Stimulated activated CD8-positive, alpha-beta memory T cell treated with anti-CD3 and anti-CD28 coated beads, Interleukin-7, amount 100 ng/mL, for 1 hour (primary cell): ENCODE measurements at places on chromosomes 3 and 15.

DNA sequence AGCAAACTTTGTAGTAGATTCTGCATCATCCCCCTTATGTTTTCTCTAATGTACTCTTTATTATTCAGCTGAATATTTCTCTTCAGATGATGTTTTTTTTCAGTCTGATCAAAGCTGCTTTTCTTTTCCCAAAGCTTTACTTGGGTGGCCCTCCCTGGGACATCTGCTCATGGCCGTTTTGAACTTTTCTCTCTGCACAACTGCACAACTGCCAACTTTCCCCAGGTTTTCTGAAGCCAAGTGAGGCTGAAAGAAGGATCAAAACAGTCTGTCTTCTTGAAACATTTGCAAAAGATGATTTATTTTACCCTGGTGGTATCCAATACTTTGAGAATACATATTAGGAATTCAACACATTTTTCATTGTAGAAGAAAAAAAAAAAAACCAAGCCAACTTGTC lies 43.0 kb downstream of the GASK1A start:
- no peak for DNase-seq

DNA sequence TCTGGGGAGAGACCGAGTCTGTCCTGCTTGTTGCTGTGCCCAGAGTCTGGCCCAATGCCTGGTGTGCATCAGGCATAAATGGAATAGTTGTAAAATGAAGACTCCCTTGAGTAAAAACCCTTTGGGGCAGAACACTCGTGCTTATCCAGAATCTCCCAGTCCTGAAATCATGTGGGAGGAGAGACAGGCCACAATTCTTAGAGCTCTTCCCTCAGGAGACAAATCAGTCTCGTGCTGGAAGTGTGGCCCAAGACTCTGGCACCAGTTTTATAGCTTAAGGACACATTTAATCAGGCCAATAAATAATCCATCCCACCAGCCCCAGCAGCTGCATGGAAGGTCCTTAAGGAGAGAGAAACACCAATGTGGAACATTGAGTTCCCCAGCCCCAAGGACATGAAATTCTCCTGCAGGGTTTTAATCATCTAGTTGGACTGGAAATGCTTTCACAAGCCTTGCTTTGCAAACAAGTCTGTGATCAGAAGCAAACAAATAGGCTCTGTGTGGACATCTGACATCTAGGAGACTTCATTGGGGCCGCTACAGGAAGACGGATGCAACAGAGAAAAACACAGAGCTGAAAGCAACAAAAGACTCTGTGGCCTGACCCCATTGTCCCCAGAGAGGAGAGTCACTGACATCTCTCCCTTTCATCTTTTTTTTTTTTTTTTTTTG lies 70.4 kb downstream of the LSM3 start:
- DNase-seq = no peak

- no peak for DNase-seq
Observed at GRCh38 chr3:127970966-127971592, 56.0 kb downstream of the KBTBD12 start.

DNA sequence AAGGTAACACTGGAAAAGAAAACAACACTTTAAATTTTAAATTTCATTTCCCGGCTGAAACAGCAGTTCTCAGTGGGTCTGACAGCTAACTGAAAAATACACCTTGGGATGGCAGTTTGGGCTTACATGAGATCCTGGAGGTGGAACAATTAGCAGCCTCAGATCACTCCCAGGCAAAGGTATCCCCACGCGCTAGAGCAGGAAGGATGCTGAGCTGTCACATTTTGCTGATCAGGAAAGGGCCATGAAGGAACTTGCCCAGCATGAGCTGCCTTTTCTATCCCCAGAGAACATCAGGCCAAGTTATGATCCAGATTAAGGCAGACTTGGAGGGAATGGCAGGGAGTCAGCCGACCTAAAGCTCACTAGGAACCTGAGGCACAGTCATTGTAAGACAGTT lies 204.8 kb upstream of the SLC2A2 start:
- DNase-seq = no peak

DNA sequence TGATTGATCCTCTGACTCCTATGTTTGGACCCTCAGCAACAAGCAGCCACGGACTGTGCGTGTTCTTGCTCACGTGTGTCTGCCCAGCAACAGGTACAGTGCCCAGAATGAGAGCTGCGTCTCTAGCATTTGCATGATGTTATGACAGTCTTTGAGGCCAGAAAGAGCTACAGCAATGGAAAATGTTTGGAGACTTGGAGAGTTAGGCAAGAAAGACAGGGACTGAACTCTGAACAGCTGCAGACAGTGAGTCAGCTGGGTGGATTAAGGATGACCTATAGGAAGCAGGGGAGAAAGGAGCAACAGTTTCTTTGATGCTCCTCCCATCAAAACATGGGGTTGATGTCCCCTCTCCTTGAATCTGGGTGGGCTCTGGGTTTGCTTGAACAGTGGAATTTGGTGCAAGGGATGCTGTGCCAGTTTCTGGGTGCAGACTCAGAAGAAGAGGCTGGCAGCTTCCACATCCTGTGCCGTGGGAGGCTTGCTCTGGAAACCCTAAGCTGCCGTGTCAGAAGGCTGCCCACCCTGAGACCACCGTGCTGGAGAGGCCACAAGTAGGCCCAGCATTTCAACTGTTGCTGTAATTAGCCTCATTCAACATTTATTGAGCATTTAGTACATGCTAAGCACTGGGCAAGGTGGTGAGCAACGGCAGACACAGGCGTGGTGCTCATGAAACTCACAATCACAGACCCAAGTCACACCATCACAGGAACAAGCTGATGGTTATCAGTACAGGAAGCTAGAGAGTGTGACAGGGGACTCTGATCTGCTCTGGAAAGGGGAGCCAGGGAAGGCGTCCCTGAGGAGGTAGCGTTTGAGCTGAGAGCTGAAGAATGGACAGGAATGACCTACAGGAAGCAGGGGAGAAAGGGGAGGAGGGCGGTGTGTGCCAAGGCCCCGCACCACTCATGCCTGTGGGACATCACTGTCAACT lies 21.7 kb downstream of the CCR9 start:
- no peak for DNase-seq

DNA sequence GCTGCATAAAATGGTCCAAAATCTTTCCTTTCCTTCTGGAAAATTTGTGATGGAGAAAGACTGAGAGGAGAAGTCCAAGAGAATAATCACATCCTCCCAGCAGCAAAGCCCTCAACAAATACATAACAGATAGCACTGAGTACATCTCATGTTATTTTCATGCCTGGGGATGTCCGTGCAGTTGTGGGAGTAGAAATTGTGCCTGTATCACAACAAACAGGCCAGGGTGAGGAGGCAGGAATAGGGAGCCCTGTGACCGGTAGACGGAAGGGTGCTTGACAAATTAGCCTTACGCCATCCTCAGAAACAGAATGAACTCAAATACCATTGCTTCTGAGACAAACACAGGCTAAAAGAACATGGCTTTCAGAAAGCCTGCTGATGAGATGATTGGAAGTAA lies 333.2 kb upstream of the UMPS start:
- DNase-seq = no peak

- no peak for DNase-seq
Observed at GRCh38 chr3:151817473-151817872, 3.6 kb downstream of the AADAC start.

DNA sequence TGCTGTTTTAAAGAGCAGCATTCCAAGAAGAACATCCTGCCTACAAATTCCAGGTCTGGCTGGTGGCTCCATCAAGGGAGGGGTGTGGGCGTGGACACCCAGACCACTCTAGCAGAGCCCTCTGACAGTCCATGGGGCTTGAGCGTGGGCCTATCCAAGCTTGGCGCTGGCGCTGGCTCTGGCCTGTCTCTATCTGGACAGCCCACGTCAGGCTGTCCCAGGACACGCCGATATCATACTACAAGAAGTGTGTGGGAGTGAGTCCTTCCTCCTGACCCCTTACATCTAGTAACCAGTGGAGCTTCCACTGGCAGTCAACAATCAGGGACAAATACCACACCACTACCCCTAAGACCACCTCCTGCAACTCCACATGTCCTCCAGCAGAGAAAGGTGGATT lies 17.1 kb upstream of the DUSP7 start:
- no peak for DNase-seq
